H1 (cell line): ENCODE measurements at places on chromosomes 3 and 15. TPM values are rescaled to one million over a fixed set of nuclear protein-coding genes. Genes with fewer than 3 reads are reported as not detected.

GRCh38 chr3:60742606-60743145, 508.6 kb downstream of the FHIT start:
- H3K4me1 ChIP-seq: no peaks in the 10 kb centered on the region
- H3K27ac ChIP-seq: no peak overlapping the region
- peak; percentile 61 for DNase-seq
- H3K4me3 ChIP-seq: no peak overlapping the region

FANCD2OS gene
- polyA plus RNA-seq: not detected in 2 replicates

DNA sequence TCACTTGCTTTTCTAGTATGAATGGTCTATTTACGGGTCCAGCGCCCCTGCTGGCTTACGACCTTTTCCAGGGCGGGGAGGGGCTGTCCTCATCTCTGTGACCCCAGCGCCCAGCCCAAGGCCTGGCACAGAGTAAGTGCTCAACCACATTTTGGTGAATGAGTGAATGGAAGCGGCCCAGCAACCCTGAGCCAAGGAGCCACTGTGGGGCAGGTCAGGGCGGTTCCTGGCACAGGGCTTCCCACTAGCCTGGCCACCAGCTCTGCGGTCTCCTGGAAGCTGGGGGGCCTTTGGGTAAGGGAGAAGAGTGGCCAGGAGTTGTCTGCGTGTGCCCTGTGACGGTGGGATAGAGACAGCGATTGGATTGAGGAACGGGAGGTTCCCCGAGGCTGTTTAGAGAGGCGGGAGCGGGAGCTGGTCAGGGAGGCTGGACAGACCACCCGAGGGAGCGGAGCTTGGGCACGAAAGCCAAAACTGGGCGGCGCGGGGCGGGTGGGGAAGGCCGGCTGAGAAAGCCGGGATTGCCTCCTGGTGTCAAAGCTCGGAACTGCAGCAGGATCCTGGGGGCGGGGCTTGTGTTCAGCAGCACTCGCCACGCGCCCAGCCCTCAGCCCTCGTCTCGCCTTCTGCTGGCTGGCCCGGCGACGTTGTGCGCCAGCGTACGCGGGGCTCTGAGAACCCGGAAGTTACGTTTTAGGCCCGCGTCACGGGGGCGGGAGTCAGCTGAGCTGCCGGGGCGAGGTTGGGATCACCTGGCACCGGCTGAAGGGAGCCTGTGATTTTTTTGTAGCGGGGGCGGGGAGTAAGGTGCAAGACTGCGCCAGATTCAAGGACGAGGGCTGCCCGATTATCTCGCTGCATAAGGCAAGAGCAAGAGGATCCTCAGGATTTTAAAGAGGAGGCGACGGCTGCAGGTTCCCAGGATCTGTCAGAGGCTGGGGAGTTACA, at the start of gene VPS18:
Gene VPS18 (plus strand): TSS at position 718 of the 948 bp plus-strand sequence. CDS start 319 bp downstream, outside the sequence.
- H3K27ac ChIP-seq: peak within 1 kb of the TSS; percentile 68
- peak within 1 kb of the TSS; percentile 89 for H3K4me3 ChIP-seq
- DNase-seq: peak; percentile 95

GRCh38 chr3:101665851-101666250, 11.1 kb downstream of the ZBTB11 start:
- H3K36me3 ChIP-seq: peaks cover 53% of the 10 kb centered on the region
- no peaks in the 10 kb centered on the region for H3K27me3 ChIP-seq
- H3K4me1 ChIP-seq: no peaks in the 10 kb centered on the region
- no peak overlapping the region for H3K4me3 ChIP-seq
- H3K27ac ChIP-seq: no peak overlapping the region

AQP9 gene
- polyA plus RNA-seq: not detected in 2 replicates

SLC22A14 gene
- polyA plus RNA-seq: 0.03 and 0.05 TPM in 2 replicates

DNA sequence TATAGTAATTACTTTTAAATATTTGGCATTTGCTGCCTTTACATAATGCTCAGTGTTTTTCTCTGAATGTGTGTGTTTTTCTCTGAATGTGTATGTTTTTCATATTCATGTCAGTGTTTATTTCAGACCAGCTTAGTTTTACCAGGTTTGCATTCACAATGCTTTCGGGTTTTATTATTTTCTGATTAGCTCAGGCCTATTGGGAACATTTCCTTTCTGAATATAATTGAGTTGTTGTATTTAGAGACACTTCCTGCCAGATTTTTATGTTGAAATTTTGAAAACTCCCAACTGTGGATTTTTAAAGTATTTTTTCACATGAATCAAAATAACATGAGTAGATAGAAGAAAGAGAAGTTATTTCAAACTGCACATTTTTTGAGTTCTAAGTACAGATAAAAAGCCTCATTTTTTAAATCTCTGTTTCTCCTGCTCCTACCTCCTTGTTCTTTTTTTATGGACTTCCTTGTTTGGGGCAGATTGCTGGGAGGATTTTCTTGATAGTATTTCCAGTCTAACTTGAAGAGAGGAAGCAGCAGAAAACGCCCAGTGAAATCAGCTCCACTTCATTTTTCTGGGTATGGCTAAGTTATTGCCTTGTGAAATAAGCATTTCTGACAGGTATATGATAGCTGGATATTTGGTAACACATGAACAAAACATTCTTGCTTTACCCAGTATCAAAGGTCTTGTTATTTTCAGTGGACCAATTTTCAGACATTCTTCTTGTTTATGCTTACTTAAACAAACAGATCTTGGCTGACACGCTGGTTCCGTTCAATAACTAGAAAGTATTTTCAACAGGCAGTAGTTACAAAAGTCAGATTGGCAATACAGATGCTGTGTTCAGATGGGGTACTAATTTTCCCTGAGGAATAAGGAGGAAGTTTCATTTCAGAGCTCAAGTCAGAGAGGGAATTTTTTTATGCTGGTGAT, 70.7 kb downstream of the RIOX2 start:
- H3K27ac ChIP-seq: no peak overlapping the region
- no peak overlapping the region for H3K4me3 ChIP-seq
- H3K36me3 ChIP-seq: no peaks in the 10 kb centered on the region
- H3K27me3 ChIP-seq: no peaks in the 10 kb centered on the region
